ENCODE measurements at places on chromosomes 3 and 15.

DNA sequence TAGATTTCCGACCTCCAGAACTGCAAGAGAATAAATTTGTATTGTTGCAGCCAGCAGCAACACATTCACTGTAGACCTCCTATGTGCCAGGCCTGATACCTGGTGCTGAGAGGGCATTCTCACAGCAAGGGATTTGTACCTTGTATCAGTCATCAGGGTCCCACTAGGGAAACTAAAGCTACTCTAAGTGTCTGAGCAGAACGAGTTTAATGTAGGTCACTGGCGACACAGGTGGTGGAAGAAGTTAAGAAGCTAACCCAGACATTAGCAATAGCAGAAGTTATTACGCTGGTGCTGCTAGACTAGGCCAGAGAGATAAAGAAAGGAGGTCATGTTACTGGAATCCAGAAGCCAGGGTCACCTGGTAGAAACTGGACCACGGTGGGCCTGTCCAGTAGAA lies 60.5 kb upstream of the BCL6 start:
- no peak for DNase-seq

DNA sequence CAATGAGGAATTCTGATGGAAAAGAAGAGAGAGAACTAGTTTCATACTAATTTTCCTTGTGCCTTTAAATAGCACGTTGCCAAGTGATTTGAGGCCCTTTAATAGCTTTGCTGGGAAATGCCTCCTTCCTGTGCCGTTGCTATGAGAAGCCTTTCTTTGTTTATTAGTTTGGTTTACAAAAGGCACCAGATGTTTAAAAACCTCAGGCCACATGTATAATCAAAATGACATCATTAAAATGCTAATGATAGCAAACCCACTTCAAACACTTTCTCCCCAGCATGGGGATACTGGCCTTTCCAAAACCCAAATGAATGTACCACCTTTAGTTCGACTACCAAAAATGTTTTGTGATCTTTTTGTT lies 50.0 kb upstream of the TBC1D23 start:
- DNase-seq = no peak

GRCh38 chr3:23067116-23067515 lies 136.0 kb upstream of the UBE2E2 start:
- DNase-seq = no peak

DNA sequence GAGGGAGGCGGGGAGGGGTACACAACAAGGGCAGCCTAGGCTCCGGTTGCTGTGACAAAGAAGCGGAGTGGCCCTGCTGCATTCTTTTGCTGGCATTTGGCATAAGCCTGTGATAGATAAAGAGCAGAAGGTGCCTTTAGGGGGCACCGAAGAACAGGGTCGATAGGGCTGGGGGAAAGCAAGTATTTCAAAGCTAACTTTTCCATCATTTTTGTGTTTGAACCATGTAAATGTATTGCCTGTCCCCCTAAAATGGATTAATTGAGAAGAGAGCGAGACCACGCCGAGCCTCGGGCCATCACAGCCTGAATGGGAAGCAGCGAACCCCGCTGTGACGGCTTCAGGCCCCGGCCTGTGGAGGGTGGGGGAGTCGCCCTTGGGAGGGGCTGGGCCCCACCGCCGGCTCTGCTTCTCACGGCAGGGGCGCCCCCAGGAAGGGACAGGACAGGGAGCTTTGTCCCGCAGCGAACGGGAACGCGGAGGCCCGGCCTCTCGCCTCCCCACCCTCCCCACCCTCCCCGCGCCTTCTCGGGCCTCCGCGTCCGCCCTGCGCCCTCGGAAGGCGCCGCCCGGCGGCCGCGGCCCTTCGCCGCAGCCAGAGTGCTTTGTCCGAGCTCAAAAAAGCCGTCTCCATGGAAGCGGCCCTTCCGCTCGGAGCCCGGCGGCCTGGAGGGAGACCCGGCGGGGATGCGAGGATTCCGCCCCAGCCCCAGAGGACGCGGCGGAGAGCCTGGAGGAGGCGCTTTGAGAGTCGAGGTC lies 32.4 kb upstream of the ALDH1L1 start:
- DNase-seq = no peak

GRCh38 chr3:31450345-31450744 lies 82.4 kb upstream of the STT3B start:
- no peak for DNase-seq

DNA sequence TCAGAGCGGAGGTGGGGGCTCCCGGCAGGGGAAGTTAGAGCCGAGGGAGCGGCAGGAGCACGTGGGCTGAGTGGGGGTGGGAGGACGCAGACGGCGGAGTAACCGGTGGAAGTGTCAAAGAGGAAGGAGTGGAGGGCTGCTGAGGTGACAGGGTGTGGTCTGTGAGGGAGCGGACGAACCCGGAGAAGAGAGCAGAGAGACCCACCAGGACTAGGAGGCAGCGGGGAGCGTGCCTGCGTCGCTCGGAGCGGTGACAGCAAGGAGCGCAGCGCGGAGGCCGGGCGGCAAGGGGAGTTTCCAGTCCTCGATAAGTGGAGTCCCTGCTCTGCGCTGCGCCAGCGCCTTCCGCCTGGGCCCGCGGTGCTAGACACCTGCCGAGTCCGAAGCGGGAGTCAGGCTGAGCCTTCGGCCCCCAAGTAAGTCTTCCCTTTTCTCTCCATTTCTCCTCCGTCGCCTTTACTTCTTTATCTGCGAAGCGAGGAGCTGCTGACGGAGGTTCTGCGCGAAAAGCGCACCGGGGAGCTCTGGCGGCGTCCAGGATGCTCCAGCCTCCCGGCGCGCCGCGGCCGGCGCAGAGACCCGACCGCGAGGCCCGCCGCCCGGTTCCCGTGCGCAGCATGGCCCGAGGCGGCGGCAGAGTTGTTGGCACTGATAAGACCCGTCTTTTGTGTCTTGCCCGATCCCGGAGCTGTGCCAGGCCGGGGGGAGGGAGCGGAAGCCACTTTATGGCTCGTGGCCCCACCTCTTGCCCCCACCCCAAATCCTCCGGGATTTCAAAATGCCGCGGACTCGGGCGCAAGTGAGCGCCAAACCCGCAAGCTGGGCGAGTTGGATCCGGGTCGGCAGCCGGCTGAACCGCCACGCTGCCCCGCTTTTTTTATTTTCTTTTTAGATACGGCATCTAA lies 533.0 kb upstream of the SEMA6D start:
- no peak for DNase-seq

DNA sequence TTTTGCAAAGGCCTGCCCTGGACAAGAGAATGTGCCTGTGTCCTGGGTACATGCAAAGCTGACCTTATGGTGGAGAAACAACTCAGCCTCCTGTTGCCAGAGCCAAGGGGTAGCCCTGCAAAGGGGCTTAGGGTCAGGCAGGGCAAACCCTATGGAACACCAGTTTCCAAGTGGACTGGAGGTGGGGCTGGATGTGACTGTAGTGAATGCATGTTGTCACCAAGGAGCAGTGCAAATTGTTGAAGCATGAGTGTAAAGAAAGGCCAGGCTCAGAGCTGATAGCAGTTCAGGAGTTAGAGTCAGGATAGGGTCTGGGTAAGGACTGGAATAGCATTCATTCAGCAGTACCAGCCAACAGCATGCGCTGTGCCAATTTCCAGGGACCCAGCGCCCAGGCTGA lies 82.9 kb upstream of the PXYLP1 start:
- no peak for DNase-seq

DNA sequence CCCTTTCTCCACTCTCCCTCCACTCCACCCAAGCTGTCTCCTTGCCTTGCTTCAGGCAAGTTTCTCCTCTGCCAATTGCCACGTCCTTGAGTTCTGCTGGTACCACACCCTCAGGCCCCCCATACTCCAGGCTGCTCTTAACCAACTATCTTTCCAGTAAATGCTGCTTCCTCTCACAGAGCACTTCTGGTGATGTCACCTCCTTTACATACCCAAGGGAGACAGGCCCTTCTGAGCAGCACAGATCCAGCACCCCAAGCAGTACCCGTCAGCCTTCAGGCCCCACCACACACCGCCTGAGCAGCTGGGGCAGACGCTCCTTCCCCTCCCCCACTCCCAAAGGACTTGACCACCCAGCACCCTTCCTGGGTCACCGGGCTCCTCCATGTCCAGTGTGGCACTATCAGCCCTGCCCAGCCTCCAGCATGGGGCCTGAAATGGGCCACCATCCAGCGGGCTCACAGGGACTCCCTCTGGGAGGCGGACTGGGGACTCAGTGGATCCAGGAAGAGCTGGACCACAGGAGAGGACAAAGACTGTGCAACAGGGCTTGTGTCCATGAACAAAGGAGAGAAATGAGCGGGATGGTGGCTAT lies 50.2 kb downstream of the KLF15 start:
- no peak for DNase-seq

DNA sequence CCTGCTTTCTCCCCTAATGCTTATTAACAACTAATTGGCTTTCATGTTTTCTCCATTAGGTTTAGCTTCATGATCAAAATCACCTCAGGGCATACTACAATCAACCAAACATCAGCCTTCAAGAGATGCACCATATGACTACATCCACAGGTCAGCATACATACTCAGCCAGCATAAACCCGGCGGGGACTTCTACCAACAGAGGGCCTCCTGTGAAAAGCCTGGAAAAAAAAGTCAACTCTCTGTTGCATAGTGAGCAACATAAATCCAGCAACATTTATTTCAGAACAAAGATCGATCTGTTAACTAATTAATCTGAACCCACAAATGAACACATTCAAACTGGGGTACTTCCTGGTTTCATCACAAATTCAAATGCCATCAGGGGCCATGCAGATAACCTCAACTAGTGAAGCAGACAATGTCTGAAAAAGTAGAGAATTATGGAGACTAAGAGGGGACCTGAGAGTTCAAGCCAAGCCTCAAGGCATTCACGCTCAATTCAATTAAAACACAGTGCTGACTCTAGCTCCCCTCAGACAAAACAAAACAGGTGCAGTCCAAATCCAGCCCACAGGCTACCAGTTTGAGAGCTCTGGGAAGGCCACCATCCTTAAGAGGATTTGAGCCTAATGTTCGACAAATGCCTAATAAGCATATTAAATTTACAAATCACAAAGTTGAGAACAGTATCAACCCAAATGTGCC lies 124.5 kb downstream of the MAGI1 start:
- no peak for DNase-seq
